ENCODE measurements at places on chromosomes 4 and X. TPM values are rescaled to one million over a fixed set of nuclear protein-coding genes. Genes with fewer than 3 reads are reported as not detected.

GRCh38 chr4:78120144-78120880 is 63.2 kb downstream of the FRAS1 start:
- no peak for DNase-seq

DNA sequence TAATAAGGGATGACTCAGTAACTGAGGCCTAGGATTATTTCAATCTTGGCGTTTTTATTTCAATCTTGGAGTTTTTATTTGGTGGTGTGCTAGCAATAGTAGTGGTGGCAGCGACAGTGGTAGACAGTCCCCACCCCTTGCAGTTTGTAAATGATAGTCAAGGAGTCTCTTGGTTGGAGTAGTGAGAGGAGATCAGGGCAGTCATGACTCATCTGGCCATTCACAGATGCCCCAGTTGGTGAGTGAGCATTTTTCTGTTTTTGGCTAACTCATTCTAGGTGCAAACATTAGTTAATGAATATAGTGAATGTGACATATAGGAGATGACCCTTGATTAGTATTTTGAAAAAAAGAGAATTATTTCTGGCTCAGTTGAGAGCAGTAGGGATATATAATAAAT is 93.5 kb upstream of the ADAD1 start:
- no peak for DNase-seq

- DNase-seq, result no peak
Measured at GRCh38 chr4:41209901-41210300, 4.4 kb downstream of the APBB2 start.

DNA sequence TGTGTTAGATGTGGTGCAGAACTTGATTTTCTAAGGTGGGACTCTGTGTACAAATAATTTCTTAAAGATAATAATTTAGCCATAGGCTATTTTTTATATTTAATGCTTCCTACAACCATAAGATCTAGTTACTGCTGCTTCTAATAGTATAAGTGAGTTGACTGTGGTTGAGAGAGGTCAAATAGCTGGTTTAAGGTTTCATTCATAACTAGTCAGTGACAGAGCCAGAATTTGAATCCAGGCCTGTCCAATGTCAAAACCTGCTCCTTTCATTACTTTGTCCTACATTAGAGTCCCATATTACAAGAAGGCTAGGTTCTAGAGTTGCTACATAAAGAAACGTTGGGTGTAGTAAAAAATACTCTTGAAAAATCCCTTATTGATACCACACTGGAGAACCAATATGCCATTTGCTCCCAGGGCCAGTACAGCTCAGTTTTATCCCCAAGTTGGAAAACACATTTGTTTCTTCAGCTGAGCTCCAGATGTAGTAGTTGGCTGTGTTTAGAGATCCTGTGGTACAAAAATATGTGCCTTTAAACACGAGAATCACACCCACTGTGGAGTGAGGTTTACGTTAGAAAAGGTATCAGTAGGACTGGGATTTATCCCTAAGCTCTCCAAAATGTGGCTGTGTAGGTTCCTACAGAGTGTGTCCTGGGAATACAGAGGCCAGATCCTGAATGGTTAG is 84.3 kb downstream of the REPS2 start:
- no peak for DNase-seq

DNA sequence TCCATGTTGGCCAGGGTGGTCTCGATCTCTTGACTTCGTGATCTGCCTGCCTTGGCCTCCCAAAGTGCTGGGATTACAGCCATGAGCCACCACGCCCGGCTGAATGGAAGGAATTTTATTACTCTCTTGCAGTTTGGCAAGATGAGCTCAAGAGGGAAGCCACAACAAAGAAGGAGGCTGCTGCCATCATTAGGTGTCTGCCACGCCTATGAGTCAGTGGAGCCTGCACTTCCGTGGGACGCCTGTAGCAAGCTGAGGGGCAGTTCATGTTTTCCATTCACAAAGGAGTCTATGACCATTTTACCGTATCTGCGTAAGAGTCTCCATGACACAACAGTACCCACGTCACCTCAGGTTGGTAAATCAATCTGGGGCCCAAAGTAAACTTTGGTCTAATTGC is 51.2 kb upstream of the CHRNA9 start:
- DNase-seq, result no peak

GRCh38 chr4:91322961-91323360 is 980.8 kb upstream of the GRID2 start:
- no peak for DNase-seq

DNA sequence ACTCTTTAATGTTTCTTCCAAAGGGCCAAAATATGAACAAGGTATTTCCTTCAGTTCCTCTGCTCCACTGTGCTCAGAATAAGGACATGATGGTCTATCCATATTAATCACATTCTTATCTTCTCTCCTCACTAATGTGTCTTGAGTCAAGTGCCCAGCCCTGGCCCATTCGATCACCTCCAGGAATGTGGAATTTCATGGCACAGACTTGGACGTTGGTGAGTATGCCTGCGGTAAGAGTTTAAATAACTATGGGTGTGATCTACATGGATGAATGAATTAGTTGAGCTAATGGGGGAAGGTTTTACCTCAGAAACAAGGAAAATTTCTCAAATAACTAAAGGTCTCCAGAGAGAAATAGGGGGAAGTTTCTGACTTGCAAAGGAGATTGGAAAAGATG is 174.0 kb downstream of the NPFFR2 start:
- no peak for DNase-seq

DNA sequence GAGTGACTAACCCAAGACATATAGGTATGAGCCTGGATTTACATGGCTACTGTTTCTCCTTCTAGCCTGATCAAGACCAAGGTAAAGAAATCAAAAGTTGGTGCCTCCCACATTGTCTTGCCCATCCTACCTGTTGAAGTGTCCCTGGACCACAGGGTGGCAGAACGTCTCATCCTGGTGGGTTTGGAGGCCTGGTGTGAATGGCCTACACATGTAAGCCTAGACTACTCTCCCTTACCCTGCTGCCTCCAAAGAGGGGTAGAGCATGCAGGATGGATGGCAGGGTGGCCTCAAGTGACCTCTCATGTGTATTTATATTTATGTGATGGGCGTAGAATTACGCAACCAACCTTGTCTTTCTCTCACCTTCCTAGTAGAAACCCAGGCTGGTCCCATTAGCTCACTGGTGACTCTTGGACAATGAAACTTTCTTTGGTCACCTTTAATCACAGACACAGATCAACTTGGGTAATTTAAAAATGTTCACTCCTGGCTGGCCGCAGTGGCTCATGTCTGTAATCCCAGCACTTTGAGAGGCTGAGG is 73.3 kb upstream of the SOD3 start:
- no peak for DNase-seq

- no peak for DNase-seq
Measured at GRCh38 chr4:25786497-25787065, 76.2 kb downstream of the SEL1L3 start.

DNA sequence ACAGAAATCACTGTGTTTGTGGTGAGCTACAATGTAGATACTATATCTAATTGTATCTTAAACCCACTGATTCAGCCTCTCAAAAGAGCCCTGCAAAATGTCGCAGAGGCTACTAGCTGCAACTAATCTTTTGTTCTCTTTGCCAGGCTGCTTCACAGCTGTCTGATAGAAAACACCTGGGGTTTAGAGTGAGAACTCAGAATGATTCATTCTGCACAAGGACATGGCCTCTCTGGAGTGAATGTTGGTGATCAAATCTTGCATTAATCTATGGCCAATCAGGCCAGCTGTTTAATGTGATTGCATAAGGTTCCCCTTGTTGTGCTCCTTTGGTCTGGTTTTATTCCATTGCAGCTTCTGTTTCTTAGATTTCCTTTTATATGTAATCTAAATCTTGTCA is 100.3 kb downstream of the EMCN start:
- DNase-seq, result no peak

DNA sequence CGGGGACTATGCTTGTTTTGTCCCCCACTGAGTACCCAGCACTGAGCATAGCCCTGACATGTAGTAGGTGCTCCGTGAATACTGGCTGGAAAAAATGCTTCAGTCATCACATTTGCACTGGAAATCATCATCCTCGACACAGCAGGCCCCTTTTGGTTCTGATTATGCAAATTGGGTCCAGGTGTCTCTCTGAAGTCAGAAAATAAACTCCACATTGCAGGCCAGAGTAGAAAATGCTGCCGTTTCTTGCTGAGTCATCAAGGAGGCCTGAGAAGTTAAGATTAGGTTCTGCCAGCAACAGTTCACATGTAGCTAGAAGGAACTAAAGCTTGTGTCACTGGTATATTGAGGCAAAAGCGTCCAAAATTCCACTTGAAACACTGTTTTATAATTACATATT is 15.0 kb upstream of the STK32B start:
- no peak for DNase-seq

- no peak for DNase-seq
Measured at GRCh38 chr4:138500869-138501268, 258.7 kb upstream of the SLC7A11 start.

DNA sequence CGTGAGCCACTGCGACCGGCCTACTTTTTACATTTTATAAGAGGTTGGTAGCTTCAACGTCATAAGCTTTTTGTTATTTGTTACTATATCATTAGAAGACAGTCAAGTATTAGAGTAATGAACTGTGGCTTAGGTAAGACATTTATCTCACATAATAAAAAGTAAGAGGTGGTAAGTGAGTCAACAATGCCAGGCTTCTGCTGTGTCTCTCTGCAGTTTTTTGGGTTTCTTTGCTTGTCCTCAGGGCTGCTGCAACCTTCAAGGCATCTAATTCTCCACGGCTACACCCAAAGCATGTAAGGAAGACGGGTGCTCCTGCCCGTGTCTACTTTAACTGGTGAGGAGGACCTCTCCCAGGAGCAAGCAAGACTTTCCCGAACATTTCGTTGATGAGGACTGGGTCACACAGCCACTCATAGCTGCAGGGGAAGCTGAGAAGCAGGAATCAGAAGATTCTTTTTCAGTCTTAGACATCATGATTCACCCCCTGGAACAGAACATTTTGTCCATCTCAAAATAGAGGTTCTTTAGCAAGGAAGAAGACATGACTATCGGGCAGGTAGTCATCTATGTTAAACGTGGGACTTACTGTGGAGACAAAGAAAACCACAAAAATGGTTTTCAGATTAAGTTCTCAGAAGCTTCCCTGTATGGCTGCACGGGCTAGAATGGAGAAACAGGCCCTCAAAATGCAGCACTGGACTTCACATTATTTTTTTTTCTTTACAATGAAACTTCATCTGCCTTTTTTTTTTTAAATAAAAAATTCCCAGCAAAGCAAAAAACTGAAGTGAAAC is 13.0 kb upstream of the RHOH start:
- no peak for DNase-seq

- peak; percentile 67 for DNase-seq
Measured at GRCh38 chrX:153970357-153971123, 1.1 kb downstream of the HCFC1 start.

DNA sequence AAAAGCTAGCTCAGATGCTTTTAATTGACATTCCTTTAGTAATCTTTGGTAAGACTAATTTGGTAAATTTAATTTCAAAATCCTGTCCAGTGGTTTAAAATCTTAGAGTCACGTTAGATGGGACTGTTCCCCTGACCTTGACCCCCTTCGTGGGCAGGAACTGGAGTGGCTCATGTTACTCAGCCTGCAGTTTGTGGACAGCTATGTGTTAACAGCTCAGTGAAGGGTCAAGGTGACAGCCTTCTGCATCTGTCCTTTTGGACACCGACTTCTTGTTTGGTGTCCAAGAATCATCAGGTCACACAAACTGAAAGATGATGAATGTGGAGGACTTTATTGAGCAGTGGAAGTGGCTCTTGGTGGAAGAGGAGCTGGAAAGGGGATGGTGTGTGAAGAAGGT is 2.9 kb downstream of the ARSF start:
- no peak for DNase-seq

DNA sequence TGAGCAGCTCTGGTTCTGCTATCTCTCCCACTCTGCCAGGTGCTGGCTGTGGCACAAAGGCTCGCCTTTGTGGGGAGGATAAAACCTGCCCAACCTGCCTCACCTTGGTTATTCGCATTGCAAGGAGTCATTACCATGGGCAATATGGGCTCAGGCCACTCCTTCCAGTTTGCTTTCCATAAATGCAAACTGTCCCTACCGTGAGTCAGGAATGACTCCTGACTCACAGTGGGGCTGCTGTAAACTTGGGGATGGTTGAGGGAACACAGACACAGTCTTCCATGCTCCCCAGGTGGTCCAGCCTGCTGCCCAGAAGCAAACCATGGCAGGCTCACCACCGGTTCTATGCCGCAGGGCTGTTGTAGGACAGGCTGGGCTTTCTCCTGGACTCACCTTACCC is 36.1 kb downstream of the COQ2 start:
- DNase-seq, result no peak

GRCh38 chr4:16225167-16225862 is 956 bp downstream of the TAPT1 start:
- DNase-seq, result no peak

GRCh38 chr4:89136525-89136924 is 25.2 kb downstream of the TIGD2 start:
- DNase-seq, result no peak

GRCh38 chr4:152630324-152630723 is 49.5 kb downstream of the TMEM154 start:
- no peak for DNase-seq

DNA sequence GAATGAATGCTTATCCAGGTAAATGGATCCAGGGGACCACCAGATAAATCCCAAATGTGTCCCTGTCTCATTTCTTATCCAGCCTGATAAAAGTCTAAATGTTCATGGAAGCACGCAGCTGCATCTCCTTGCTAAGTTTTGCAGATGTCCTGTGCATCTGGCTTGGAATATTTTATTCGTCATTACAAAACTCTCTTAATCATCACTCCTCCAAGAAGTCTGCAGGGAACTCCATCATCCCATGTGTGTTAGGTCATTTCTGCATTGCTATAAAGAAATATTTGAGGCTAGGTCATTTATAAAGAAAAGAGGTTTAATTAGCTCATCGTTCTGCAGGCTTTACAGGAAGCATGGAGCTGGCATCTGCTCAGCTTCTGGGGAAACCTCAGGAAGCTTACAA is 297.2 kb downstream of the HS3ST1 start:
- DNase-seq, result no peak

DNA sequence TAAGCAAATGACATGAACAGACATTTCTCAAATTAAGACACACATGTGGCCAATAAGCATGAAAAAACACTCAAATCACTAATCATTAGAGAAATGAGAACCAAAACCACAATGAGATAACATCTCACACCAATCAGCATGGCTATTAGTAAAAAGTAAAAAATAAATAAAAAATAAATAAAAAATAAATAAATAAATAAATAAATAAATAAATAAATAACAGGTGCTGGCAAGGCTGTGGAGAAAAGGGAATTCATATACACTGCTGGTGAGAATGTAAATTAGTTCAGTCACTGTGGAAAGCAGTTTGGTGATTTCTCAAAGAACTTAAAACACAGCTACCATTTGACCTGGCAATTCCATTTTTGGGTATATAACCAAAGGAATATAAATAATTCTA is 167.1 kb upstream of the CNKSR2 start:
- no peak for DNase-seq

The TRIM61 gene
- polyA plus RNA-seq, result 2.7 TPM

The RAB33A gene
- 0.43 TPM for polyA plus RNA-seq

The BEX3 gene
- 127 TPM for polyA plus RNA-seq

The CCDC110 gene
- polyA plus RNA-seq, result 1.4 TPM

The SORBS2 gene
- polyA plus RNA-seq, result 21.3 TPM

The NKX1-1 gene
- not detected for polyA plus RNA-seq

The PHOX2B gene
- polyA plus RNA-seq, result not detected

The SPANXN3 gene
- polyA plus RNA-seq, result not detected

The FAT1 gene
- 71.5 TPM for polyA plus RNA-seq
